H9 (cell line): ENCODE measurements at places on chromosomes 12 and 14.
A peak's percentile ranks its signal among the peaks of the same experiment; 100 is the strongest.

GRCh38 chr12:53499266-53500141 is at the start of gene MAP3K12:
MAP3K12 (minus strand) TSS chr12:53499458; CDS start chr12:53487391, 12,067 bp downstream.
- peak; percentile 84 for DNase-seq

DNA sequence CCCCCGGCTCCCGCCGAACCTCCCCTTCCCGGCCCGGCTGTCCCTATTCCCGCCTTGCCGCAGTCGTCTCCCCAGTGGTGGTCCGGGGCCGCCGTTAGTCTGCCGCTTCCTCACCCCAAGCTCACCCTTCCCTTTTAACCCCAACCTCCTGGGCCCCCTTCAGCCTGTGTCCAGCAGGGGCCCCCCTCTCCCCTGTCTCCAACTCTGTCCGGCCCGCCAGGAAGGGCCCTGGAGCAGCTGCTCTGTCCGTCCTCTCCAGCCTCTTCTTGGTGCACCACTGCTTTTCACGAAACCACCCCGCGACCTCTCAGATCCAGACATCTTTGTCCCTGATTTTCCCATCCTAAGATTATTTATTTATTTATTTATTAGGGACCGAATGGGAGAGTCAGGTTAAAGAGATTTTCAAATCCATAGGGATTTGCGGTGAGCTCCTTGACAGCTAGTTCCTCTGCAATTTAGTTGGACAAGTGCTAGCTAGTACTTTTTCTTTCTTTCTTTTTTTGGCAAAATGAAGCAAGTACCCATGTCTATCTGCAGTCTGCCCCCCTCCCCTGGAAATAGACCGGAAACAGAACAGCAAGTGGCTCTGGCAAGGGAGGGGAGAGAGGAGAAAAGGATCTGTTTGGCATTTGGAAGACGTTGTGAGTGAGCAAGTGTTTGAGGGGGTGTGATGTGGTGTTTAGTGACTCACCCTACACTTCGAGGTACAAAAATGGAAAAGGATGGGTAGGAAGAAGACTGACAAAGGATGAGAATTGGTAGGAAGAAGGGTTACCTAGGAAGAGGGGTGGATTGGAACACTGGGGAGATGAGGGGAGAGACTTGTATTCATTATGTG is 632 bp downstream of the UBR7 start:
- DNase-seq, result no peak

DNA sequence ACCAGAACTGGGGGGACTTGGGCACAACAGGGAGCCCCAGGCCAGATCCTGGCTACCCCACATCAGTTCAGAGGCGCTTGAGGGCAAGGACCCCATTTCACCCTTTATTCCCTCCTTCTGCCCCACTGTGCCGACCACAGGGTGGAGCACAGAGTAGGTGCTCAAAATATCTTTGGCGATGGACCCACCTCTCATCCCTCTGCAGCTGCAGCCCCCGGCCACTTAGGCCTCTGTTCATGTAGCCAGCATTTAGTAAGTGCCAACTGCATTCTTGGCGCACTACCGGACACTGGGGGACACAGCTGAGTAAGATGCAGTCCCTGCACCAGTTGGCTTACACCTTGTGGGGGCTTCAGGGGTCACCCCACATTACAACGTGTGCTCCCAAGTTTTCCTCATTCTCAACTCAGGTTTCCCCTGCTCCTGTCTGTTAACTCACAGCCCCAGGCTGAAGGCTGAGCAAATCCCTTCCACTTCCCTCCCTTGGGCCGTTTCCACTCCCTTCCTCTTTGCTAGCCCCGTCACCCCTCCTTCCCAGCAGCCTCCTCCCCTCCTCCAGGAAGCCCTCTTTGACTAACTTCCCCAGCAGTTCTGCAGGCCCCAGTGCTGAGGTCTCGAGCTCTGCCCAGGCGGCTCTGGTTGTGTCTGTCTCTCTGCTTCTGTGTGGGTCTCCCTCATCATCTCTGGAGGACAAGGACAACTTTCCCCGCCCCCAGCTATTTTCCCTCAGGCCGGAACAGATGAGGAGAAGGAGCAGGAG is 26.5 kb downstream of the KRT80 start:
- no peak for DNase-seq

DNA sequence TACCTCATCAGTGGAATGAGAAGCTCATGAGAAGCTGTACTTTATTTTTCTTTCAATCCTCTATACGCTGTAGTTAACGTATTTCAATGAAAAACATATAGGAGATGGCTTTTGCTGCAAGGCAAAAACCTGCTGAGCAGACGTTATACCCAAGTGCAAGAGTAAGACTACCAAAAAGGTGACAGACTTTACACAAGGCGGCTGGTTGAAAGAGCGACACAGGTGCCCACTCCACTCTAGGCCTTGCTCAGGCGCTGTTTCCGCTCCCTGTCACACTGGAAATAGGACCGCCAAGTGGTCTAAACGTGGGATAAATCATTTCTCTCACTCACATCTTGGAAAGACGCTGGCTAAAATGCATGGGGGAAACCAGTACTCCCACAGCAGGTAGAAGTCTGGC is 54.5 kb downstream of the PPP2R5C start:
- DNase-seq, result no peak

DNA sequence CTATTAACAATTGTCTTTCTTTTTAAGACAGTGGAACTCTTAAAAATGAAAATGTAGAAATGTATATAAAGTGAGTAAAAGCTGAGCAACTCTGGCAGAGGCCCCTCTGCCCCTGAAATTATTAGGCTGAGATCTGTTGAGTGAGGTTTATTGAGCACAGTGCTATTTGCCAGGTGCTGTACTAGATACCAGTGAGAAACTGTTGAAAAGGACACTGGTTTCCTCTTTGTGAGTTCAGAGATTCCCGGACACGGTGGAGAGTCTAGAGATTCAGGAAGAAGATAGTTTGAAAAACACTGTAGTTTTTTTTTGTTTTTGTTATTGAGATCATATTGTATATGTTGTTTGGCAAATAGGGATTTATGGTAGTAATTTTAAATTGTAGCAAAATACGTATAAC is 11.2 kb downstream of the ACVR1B start:
- no peak for DNase-seq
